ENCODE measurements at places on chromosomes 7 and 10. TPM values are rescaled to one million over a fixed set of nuclear protein-coding genes. Genes with fewer than 3 reads are reported as not detected.

- no peak overlapping the region for H3K4me3 ChIP-seq
- DNase-seq: no peak
- H3K4me1 ChIP-seq: peaks cover 11% of the 10 kb centered on the region
- no peaks in the 10 kb centered on the region for H3K36me3 ChIP-seq
- no peak overlapping the region for H3K27ac ChIP-seq
These were observed 2.6 kb upstream of the PLCE1 start for GRCh38 chr10:93991114-93991513.

- no peak for DNase-seq
- no peak overlapping the region for H3K27ac ChIP-seq
- no peaks in the 10 kb centered on the region for H3K27me3 ChIP-seq
- H3K36me3 ChIP-seq: peaks cover 5% of the 10 kb centered on the region
- no peak overlapping the region for H3K4me3 ChIP-seq
These were observed 152.3 kb downstream of the CPED1 start for GRCh38 chr7:121140790-121141189.

DNA sequence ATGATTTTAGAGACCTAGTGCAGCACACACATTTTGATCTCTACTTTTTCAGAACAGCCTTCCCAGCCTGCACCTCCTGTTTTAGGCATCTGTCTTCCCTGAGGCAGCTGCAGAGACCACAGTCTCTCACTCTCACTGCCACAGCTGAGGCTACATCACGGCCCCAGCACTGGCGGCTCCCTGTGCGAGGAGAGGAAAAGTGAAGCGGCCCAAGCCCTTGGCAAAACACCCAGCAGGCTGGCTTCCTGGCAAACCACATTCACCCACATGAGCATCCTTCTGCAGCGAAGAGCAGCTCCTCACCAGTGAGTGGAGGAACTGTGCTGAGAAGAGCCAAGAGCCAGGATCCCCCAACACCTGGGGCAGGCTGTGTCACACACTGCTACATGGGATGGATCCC, 14.0 kb downstream of the HUS1 start:
- H3K27ac ChIP-seq: no peak overlapping the region
- DNase-seq: no peak
- peaks cover 61% of the 10 kb centered on the region for H3K36me3 ChIP-seq
- H3K27me3 ChIP-seq: no peaks in the 10 kb centered on the region
- H3K4me3 ChIP-seq: no peak overlapping the region

- no peaks in the 10 kb centered on the region for H3K36me3 ChIP-seq
- no peak for DNase-seq
- H3K27me3 ChIP-seq: no peaks in the 10 kb centered on the region
- no peak overlapping the region for H3K27ac ChIP-seq
These were observed 5.6 kb downstream of the CCSER2 start for GRCh38 chr10:84333864-84334451.

- no peak overlapping the region for H3K4me3 ChIP-seq
- no peaks in the 10 kb centered on the region for H3K36me3 ChIP-seq
- H3K4me1 ChIP-seq: no peaks in the 10 kb centered on the region
- no peak for DNase-seq
- H3K27ac ChIP-seq: no peak overlapping the region
- H3K27me3 ChIP-seq: no peaks in the 10 kb centered on the region
These were observed 26.9 kb downstream of the EVX1 start for GRCh38 chr7:27269455-27269854.

DNA sequence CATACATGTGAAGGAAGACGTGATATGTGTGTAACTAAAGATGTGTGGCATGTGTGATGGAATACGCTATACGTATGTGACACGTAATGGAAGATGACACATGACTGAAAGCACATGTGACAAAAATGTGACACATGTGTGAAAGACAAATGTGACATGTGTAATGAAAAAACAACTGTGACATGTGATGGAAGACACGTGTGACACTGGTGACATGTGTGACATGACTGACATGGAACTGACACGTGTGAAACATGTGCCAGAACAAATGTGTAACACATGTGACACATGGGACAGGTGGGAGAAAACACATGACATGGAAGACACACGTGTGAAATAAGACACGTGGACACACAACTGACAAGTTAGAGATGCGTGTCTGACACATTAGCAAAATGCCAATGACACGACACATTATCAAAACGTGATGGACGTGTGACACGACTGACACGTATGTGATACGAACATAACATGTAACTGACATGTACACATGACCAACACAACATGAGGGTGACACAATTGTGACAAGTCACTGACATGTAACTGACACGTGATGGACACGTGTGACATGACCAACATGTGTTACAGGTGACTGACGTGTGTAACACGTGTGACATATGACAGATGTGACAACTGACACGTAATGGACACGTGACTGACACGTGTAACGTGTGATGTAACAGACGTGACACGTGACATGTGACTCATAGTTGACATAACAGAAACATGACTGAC, 24.4 kb downstream of the CRPPA start:
- no peaks in the 10 kb centered on the region for H3K36me3 ChIP-seq
- H3K4me1 ChIP-seq: no peaks in the 10 kb centered on the region
- H3K27me3 ChIP-seq: no peaks in the 10 kb centered on the region
- no peak overlapping the region for H3K27ac ChIP-seq
- DNase-seq: no peak

DNA sequence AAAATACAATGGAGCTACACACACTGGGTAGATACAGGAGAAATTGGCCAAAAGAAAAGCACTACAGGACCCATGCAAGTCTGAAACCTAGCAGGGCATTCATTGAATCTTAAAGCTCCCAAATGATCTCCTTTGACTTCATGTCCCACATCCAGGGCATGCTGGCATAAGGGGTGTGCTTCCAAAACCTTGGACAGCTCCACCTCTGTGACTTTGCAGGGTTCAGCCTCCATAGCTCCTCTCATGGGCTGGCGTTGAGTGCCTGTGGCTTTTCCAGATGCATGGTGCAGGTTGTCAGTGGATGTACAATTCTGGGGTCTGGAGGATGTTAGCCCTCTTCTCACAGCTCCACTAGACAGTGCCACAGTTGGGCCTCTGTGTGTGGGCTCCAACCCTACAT, 626.3 kb upstream of the POT1 start:
- no peak overlapping the region for H3K4me3 ChIP-seq
- no peaks in the 10 kb centered on the region for H3K4me1 ChIP-seq
- DNase-seq: no peak
- H3K36me3 ChIP-seq: no peaks in the 10 kb centered on the region

DNA sequence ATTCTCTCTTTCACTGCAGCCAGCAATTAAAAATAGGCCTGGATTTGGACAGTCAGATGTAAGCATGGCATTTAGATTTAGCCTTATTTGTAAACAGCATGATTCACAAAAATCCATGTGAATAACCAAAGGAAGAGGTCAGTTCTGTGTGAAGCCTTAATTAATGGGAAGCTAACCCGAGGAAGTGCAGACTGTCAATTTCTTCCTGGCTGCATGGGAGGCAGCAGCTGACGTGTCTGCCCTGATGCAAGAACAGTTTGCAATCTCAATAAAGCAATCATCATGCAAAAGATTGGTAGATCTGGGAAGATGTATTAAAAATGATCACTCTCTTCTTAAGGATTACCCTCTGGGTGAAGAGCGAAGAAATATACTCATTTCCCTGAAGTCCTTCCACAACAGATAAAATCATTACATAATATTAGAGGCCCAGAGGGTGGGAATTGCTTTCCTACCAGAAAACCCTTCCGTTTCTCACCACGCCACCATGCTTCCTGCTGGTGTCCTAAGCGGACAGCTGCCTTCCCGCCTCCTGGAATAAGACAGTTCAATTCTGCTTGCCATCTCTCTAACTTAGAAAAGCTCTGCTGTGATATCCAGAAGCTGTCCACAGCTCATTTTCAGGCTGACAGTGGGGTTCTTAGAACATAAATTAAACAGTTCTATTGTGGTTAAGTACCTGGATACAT, 526.7 kb upstream of the NRP1 start:
- H3K4me1 ChIP-seq: no peaks in the 10 kb centered on the region
- no peak overlapping the region for H3K4me3 ChIP-seq
- H3K27ac ChIP-seq: no peak overlapping the region
- no peaks in the 10 kb centered on the region for H3K27me3 ChIP-seq

- peaks cover 5% of the 10 kb centered on the region for H3K4me1 ChIP-seq
- no peak overlapping the region for H3K4me3 ChIP-seq
- no peak for DNase-seq
- H3K27me3 ChIP-seq: no peaks in the 10 kb centered on the region
These were observed 251.4 kb upstream of the SEMA3C start for GRCh38 chr7:81170291-81170690.

- H3K36me3 ChIP-seq: no peaks in the 10 kb centered on the region
- no peak overlapping the region for H3K4me3 ChIP-seq
- H3K27me3 ChIP-seq: no peaks in the 10 kb centered on the region
- DNase-seq: no peak
- no peaks in the 10 kb centered on the region for H3K4me1 ChIP-seq
These were observed 3.5 kb upstream of the GDF2 start for GRCh38 chr10:47318706-47319105.

Gene GPR26
- total RNA-seq: not detected

Gene LMOD2
- total RNA-seq: not detected

Gene MBLAC1
- not detected for total RNA-seq
